Activated T-helper 2 cell treated with anti-CD3 and anti-CD28 coated beads, Interferon-gamma antibody, Interleukin-2, Interleukin-4, amounts not matched to agents 10 μg/mL and 5 μg/mL and 100 μg/mL, durations not matched to agents 14 hours and 24 hours and 36 hours (primary cell): ENCODE measurements at places on chromosomes 1 and 21. TPM values are rescaled to one million over a fixed set of nuclear protein-coding genes. Genes with fewer than 3 reads are reported as not detected.

Gene TMCO2
- not detected in 2 replicates for total RNA-seq

Gene WDR64
- total RNA-seq, result not detected in 2 replicates

Gene TRIM17
- 2.3 and 2.7 TPM in 2 replicates for total RNA-seq

Gene NME7
- 14.1 and 23.4 TPM in 2 replicates for total RNA-seq

Gene AMIGO1
- 0.66 and 0.92 TPM in 2 replicates for total RNA-seq

Gene HES4
- 2.0 and 3.1 TPM in 2 replicates for total RNA-seq

Gene PAPPA2
- total RNA-seq, result 0.05 TPM in 1 of 2 replicates, not detected in the other

Gene ZNF670
- total RNA-seq, result 2.3 and 3.0 TPM in 2 replicates

Gene TRIM63
- total RNA-seq, result not detected in 2 replicates

Gene THEMIS2
- 25.1 and 29.1 TPM in 2 replicates for total RNA-seq

Gene KRTAP11-1
- not detected in 2 replicates for total RNA-seq

Gene TNNT2
- total RNA-seq, result not detected in 2 replicates

Gene ETNK2
- 0.32 and 0.37 TPM in 2 replicates for total RNA-seq

Gene TMEM69
- total RNA-seq, result 26.8 and 28.9 TPM in 2 replicates

Gene LDLRAD1
- total RNA-seq, result not detected in 2 replicates

Gene C1orf115
- total RNA-seq, result 0.11 TPM in 1 of 2 replicates, not detected in the other

Gene CD2
- total RNA-seq, result 284 and 304 TPM in 2 replicates

Gene HES2
- 0.21 and 0.51 TPM in 2 replicates for total RNA-seq
